ENCODE measurements at places on chromosomes 2 and 18. TPM values are rescaled to one million over a fixed set of nuclear protein-coding genes. Genes with fewer than 3 reads are reported as not detected.

DNA sequence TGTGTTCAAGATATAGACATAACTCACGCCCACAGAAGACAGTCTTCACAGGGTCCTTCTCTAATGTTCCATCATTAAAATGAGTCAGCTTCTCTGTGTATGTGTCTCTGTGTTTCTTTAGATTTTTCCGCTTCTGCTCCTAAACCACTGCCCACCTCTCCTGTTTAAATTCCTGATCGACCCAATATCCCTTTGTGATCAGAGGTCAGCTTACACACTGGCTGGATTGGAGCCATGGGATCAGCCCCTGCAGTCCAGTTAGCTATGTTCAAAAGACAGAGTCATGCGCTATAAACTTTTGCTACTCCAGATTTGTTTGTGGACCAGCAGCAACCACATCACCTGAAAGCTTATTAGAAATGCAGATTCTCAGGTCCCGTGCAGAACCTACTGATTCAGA, 229.2 kb downstream of the C1D start:
- DNase-seq = no peak

GRCh38 chr2:223950448-223951347, 5.6 kb upstream of the WDFY1 start:
- DNase-seq = no peak

DNA sequence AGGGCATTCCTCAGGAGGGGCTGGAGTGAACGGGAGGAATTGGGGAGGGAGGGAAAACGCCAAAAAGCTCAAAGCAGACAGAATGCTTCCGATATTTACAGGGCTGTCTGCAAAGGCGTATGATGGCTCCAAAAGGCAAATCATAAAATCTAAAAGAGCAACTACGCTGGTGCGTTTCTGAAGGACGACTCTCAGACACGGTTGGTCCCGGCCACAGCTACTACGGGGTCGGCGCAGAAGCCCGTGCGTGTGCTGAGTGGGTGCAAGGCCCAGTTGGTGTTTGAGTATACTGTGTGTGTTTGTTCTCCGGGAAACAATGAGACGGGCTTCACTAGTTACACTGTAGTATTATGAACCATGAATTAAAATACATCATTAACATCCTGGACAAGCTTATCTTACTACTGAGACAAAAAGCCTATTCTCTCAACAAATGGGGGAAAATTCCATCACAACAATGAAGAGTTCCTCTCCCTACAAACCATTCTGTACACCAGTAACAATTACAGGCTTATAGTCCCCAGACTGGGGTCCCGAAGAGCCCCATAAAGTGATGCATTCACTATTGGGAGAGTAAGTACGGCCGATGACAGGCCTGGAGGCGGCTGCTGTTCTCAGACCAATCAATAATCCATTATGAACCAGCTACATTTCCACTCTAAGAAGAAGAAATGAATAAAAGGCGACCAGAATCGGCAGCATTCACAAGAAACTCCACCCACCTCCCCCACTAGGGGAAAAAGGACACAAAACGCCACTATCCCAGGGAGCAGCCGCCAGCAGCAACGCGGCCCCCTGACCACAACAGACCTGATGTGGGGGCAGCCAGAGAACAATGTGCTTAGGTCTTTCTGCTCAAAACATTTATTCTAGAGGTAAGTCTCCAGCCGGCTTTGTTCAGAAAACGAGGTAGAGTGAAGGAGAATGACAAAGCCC, 43.4 kb downstream of the ZNF516 start:
- DNase-seq = no peak

GRCh38 chr2:161337247-161337646, 29.0 kb downstream of the PSMD14 start:
- no peak for DNase-seq

GRCh38 chr2:14806613-14807012, 174.1 kb downstream of the LRATD1 start:
- DNase-seq = no peak

DNA sequence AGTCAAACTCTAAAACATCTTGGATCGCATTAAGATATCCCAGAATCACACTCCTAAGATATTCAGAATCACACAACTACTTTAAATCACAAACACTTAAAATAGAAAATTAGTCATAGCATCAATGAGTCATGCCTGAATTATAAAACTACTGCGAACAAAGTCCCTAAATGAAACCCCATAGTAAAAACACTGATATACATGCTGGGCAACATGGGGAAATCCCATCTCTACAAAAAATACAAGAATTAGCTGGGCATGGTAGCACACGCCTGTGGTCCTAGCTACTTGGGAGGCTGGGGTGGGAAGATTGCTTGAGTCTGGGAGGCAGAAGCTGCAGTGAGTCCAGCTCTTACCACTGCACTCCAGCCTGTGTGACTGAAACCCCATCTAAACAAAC, 101.7 kb downstream of the COBLL1 start:
- DNase-seq = peak; percentile 72

DNA sequence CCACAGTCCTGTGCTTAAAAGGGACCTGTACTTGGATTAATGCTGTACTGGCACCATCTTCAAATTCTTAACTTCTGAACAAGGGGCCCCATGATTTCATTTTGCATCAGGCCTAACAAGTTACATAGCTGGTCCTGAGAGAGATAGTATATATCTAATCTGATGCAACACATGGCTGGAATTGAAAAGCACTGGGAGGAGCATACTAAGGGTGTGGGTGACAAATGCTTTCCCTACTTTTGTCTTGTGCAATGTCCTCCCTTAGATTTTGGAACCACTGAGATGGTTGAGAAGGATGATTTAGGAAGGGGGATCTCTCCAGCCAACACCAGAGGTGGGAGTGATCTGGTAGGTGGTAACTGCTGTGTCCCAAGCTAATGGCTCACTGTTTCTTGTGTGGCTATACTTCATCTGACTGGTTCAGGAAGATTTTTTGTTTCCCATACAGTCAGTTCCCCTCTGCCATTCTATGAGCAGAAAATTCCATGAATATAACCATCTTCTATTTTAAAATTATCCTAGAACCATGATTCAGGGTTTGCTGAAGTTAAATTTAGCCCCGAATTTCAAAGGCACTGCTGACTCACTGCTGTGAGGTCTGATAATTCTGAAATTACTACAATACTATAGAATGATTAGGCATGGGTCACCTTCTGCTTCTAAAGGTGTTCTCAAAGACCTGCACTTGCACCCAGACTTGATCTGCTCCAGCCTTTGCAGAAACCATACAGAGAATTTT, 108.3 kb upstream of the NCKAP5 start:
- DNase-seq = no peak

DNA sequence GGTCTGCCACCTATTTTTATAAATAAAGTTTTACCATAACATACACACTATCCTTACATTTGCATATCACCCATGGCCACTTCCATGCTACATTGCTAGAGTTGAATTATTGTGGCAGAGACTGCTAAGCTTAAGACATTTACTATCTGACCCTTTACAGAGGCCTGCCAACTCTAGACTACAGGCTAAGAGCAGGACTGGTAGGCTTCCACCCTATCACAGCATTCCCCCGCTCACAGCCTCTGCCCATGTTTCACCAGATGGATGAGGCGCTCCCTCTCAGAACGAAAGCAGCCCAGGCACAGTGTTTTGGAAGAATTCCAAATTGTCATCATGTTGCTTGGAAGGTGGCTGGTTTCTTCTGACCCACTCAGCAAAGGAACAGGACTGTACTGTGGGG, 91.7 kb upstream of the SLC35G4 start:
- no peak for DNase-seq

DNA sequence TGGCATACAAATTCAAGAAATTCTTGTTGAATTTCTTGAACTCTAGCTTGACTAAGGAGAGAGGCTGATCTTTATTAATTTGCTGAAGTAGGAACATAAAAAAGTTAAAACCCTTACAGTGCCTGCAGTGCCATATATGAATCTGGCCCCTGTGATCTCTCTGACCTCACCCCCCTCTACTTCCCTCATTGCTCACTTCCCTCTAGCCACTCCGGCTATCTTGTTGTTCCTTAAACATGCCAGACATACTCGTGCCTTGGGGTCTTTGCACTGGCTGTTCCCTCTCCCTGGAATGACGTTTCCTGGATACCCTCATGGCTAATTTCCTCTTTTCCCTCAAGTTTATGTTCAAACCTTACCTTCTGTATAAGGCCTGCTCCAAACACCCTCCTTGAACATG, 246.3 kb upstream of the SIX2 start:
- DNase-seq = no peak

DNA sequence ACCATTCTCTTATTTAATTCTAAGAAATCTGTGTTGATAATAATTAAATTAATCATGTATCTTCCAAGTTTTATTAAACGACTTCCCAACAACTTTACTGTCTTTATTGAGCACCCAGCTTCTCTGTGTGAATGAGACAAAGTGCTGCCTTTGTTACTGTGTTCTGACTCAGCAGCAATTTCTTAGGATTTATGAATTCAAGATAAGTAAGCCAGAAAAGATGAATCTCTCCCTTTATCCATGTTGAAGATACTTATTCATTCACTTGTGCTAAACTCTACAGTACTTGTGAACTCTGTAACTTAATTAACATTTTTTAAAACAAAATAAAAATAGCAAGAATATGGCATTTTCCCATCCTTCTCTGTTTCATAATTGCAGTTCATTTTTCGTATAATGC, 1403.3 kb upstream of the DDX18 start:
- DNase-seq = no peak

DNA sequence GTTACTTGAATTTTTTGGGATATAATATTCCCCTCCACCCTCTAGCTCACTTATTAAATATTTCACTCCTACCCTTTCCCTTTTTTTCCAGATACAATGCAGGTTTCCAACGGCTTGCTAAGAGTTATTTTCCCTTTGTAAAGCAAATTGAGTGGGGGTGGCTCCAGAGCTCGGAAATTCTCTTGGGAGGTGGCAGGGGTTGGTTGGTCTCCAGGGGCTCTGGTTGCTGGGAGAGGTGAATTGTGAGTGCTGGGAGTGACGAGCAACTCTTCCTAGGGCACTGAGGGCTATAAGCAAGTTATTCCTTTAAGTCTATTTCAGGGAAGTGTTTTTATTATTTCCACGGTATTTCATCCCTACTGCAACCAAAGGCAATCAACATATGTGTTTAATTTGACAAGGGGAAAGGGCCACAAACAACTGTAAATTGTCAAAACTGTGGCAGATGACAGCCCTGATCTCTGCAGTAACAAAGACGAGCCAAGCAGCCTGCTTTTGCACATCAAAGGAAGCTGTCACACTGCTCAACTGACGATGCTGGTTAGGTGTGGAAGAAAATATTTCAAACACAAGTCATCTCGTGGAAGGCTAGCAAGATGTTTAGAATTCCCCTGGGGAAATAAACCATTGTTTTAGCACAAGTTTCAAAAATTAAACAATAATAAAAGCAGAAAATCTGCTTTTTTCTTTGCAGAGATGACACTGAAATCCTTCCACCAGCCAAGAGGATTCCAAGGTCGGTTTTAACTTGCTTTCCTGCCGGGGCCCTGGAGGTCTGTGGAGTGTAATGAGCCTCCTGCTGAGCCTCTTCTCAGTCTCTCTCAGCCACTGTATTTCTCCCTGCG, 34.8 kb upstream of the ASXL2 start:
- DNase-seq = no peak

DNA sequence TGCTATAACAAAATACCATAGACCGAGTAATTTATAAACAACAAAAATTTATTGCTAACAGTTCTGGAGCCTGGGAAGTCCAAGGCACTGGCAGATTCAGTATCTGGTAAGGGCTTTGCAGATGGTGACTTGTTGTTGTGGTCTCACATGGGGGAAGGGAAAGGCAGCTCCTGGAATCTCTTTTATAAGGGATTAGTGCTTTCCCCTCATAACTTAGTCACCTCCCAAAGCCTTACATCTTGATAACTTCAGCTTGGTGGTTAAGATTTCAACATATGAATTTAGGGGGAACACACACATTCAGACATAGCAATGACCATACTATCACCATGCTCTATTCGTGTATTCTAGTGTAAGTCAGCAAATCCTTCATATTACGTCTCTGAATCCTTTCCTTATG, 447.6 kb upstream of the TCF4 start:
- no peak for DNase-seq

DNA sequence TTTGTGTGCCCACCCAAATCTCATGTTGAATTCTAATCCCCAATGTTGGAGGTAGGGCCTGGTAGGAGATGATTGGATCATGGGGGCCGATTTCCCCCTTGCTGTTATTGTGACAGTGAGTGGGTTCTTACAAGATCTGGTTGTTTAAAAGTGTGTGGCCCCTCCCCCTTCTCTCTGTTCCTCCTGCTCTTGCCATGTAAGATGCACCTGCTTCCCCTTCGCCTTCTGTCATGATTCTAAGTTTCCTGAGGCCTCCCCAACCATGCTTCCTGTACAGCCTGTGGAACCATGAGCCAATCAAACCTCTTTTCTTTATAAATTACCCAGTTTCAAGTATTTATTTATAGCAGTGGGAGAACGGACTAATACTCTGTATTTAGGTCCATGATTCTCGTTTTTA, 588.1 kb downstream of the DCDC2C start:
- no peak for DNase-seq

Gene HOXD10
- 4.4 TPM for total RNA-seq

Gene FBXO11
- 67.9 TPM for total RNA-seq

Gene ANKRD29
- 0.79 TPM for total RNA-seq

Gene TTC39C
- 1.2 TPM for total RNA-seq

Gene TUBA3D
- not detected for total RNA-seq
